ENCODE measurements at places on chromosomes 1 and 21. TPM values are rescaled to one million over a fixed set of nuclear protein-coding genes. Genes with fewer than 3 reads are reported as not detected.

The ZYG11A gene
- total RNA-seq, result 0.16 TPM

The USP24 gene
- total RNA-seq, result 33.8 TPM

The EFNA3 gene
- 1.8 TPM for total RNA-seq

The SIPA1L2 gene
- 13.3 TPM for total RNA-seq

The KRTAP21-2 gene
- total RNA-seq, result not detected
